Upper lobe of left lung (tissue), 6 donors: ENCODE measurements at places on chromosomes 1 and 21.

GRCh38 chr1:89810302-89810701 is 10.5 kb upstream of the LRRC8D start:
- no peak for DNase-seq

- DNase-seq = no peak
Observed at GRCh38 chr1:77534456-77534855, 148.0 kb downstream of the ZZZ3 start.

DNA sequence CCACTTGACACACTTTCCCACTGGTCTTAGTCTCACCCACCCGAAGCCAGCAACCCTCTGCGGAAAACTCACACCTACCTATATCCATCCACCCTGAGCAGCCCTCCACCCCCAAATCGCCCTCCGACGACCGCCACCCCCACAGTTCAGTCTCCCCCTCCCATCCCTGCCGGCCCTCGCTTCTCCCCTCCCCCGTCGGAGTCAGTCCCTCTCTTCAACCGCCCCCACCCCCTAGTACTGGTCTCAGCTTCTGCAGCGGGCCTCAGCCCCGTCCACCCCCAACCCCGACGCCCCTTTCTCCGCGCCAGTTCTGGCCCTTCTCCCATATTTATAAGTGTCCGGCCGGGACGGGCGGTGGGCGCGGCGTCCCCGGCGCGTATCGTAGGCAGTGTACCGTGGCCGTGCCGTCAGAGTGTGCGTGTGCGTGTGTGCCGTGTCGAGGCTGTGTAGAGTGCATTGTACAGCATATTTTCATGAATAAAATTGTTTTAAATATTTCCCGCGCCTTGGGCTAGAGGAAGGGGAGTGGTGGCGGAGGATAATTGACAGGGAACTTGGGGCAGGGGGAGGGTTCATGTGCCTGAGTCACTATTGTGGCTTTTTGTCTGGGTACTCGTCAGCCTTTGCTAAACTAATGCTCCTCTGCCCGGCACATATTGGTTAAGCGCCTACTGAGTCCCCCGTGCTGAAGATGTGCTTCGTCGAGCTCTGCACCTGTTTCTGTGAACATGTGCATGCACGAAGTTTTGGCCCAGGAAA is 22.0 kb downstream of the FOXO6 start:
- DNase-seq = peak; percentile 83

DNA sequence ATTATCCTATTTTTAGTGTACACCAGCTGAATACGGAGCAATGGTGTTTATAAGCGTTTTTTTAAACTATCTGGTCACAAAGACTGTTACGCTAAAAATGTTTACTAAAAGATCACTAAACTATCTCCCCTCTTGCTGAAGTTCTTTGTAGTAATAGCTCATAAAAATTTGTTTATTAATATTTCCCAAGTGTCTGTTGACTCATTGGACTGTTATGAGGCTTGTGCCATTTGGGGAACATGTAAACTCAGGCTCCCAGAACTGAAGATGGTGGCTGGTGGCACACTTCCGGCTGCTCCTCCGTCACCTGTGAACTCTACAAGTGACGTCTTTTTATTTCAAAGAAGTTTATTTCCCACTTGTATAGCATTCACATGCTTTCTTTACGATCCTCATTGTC is 46.3 kb downstream of the AIDA start:
- DNase-seq = no peak

DNA sequence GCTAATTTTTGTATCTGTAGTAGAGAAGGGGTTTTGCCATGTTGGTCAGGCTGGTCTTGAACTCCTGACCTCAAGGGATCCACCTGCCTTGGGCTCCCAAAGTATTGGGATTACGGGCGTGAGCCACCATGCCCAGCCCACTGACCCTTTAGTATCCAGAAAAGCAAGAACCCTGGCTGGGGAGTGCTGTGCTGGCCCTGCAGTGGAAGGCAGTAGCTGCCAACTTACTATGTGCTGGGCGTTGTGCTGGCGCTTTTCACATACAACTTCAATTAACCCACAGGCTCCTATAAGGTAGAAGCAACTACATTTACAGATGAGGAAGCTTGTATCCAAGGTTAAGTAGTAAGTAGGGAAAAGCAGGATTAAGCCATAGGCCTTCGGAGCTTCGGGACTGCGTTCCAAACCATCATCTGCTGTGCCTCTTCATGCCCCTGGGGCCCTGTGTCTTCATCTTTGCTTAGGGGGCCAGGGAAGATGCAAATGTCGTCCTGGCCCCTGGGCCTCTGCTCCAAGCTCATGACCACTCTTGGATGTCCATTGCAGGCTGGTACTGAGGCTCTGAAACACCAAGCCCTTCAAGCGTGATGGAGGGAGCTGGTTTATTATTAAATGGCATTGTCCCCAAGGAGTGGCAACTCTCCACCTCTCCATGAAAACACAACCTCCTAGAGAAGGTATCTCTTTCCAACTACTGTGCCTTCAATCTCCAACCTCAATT is 8.7 kb upstream of the CPLANE2 start:
- DNase-seq = no peak

- DNase-seq = no peak
Observed at GRCh38 chr1:248421384-248421783, 18.5 kb downstream of the OR2T1 start.
